ENCODE measurements at places on chromosomes 16 and 17.

DNA sequence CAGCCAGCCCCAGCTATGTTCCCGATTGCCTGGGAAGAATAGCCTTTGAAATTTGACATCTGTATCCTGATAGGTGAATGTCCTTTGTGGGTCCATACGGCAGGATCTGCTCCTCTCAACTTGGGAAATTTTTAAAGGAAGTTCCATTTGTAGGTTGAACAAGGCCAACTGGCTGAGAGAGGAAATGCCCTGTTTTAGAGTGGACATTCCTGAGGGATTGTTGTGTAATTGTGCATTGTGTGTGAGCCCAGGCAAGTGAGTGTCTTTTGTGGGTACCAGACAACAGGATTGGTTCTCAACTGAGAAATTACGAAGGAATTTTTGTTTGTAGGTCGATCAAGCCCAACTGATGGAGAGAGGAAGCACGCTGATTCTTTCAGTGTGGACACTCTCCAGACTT is 2.6 kb upstream of the CPHXL2 start:
- no peak for DNase-seq

GRCh38 chr17:69516911-69517310 is 102.4 kb downstream of the MAP2K6 start:
- no peak for DNase-seq

DNA sequence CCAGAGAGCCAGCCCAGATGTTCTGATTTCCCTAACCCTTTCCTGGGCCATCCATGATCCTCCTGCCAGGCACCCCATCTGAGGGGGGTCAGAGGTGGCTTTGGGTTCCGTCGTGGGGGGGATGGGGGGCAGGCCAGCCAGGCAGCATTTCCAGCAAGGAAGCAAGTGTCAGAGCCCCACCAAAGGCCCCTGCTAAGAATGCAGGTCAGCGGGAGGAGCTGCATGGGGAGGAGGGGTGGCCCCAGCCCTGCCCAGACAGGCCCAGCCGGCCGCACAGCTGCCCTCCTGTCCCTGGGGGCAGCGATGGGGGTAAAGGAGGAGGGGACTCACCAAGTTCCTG is 2.3 kb upstream of the SCRN2 start:
- no peak for DNase-seq

DNA sequence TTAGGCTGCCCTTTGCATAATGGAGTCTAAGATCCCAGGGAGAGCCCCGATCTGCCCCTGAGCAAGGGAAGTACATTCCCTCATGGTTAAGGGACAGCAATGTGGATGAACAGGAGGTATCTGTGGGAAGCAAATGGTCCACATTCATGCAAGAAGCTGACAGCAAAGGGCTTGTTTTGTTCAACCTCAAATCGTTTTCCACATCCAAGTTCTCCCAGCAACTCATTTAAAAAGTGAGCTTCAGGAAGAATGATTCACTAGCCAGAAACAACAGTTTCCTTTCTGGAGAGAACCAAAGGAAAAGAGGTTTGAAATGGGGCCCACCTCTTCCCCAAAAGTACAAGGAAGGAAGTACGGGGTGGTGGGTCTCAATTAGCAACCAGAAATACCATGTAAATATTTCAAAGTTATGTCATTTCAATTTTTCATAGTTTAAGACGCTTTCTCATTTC is 9.4 kb downstream of the HSPB9 start:
- DNase-seq, result peak; percentile 64

- no peak for DNase-seq
These were observed 8.0 kb downstream of the CHST5 start for GRCh38 chr16:75527825-75528299.

GRCh38 chr17:30579610-30580315 is 102.6 kb downstream of the GOSR1 start:
- no peak for DNase-seq

Measured in HT1080 (cell line).